HFFc6 (cell line): ENCODE measurements at places on chromosomes 2 and 18. TPM values are rescaled to one million over a fixed set of nuclear protein-coding genes. Genes with fewer than 3 reads are reported as not detected.

- DNase-seq, result no peak
- no peak overlapping the region for H3K4me3 ChIP-seq
- no peak overlapping the region for H3K27ac ChIP-seq
Observed at GRCh38 chr2:230127195-230127594, 58.5 kb upstream of the SLC16A14 start.

- DNase-seq, result no peak
- H3K4me1 ChIP-seq, result no peaks in the 10 kb centered on the region
- no peak overlapping the region for H3K4me3 ChIP-seq
- H3K27ac ChIP-seq, result no peak overlapping the region
- H3K36me3 ChIP-seq, result no peaks in the 10 kb centered on the region
- H3K27me3 ChIP-seq, result peaks cover 43% of the 10 kb centered on the region
Observed at GRCh38 chr2:238703436-238703835, 144.4 kb upstream of the TWIST2 start.

- no peak overlapping the region for H3K4me3 ChIP-seq
- DNase-seq, result no peak
- H3K27me3 ChIP-seq, result peaks cover 18% of the 10 kb centered on the region; the same call in 1 of the 2 replicates
- H3K27ac ChIP-seq, result no peak overlapping the region
Observed at GRCh38 chr18:7514796-7515440, 52.2 kb upstream of the PTPRM start.

GRCh38 chr2:197847651-197848401, 43.4 kb downstream of the PLCL1 start:
- no peaks in the 10 kb centered on the region for H3K36me3 ChIP-seq
- peaks cover 5% of the 10 kb centered on the region; the same call in 1 of the 2 replicates for H3K4me1 ChIP-seq
- H3K4me3 ChIP-seq, result no peak overlapping the region
- no peak overlapping the region for H3K27ac ChIP-seq

GRCh38 chr2:63003351-63003750, 47.3 kb upstream of the OTX1 start:
- H3K27ac ChIP-seq, result no peak overlapping the region
- H3K36me3 ChIP-seq, result peaks cover 19% of the 10 kb centered on the region
- H3K27me3 ChIP-seq, result 0 out of 2 replicates have a peak, but pooled peaks cover 2% of the 10 kb centered on the region
- no peak overlapping the region for H3K4me3 ChIP-seq

GRCh38 chr2:82275599-82275998, 1971.0 kb upstream of the LRRTM1 start:
- H3K4me3 ChIP-seq, result no peak overlapping the region
- DNase-seq, result no peak
- no peaks in the 10 kb centered on the region for H3K36me3 ChIP-seq
- no peak overlapping the region for H3K27ac ChIP-seq
- no peaks in the 10 kb centered on the region for H3K27me3 ChIP-seq
- H3K4me1 ChIP-seq, result no peaks in the 10 kb centered on the region

- H3K36me3 ChIP-seq, result peaks cover 7% of the 10 kb centered on the region
- H3K4me3 ChIP-seq, result no peak overlapping the region
- H3K27ac ChIP-seq, result peak overlapping the region; percentile 20; the same call in 1 of the 2 replicates
Observed at GRCh38 chr2:55364189-55365055, 55.2 kb downstream of the CCDC88A start.

- H3K27ac ChIP-seq, result peak overlapping the region; percentile 99
- H3K36me3 ChIP-seq, result peaks cover 48% of the 10 kb centered on the region
- peak overlapping the region; percentile 94 for H3K4me3 ChIP-seq
- H3K27me3 ChIP-seq, result peaks cover 28% of the 10 kb centered on the region
Observed at GRCh38 chr18:3454365-3455089, 4.6 kb downstream of the TGIF1 start.

- no peak for DNase-seq
- 0 out of 2 replicates have a peak, but pooled peaks cover 11% of the 10 kb centered on the region for H3K36me3 ChIP-seq
- H3K27ac ChIP-seq, result no peak overlapping the region
- H3K4me3 ChIP-seq, result no peak overlapping the region
- peaks cover 41% of the 10 kb centered on the region for H3K4me1 ChIP-seq
Observed at GRCh38 chr18:36633961-36634412, 194.8 kb downstream of the TPGS2 start.

DNA sequence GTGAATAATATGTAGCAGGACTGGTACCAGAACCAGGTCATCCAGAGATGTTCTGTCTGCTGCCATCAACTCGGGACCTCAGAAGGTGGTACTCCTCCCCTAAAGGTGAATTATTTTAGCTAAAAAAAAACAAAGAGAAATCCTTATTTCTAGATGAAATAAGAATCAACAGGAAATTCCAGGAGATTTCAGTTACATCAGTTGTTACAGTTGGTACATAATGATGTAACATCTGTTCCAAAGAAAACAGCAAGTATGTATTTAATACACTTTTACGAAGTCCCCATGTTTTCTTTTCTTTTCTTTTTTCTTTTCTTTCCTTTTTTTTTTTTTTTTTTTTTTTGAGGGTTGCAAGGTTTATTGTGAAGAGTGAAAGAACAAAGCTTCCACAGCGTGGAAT, 33.6 kb upstream of the CD28 start:
- no peaks in the 10 kb centered on the region; the same call in 1 of the 2 replicates for H3K27me3 ChIP-seq
- peaks cover 38% of the 10 kb centered on the region for H3K4me1 ChIP-seq
- no peak overlapping the region for H3K27ac ChIP-seq
- no peak for DNase-seq

DNA sequence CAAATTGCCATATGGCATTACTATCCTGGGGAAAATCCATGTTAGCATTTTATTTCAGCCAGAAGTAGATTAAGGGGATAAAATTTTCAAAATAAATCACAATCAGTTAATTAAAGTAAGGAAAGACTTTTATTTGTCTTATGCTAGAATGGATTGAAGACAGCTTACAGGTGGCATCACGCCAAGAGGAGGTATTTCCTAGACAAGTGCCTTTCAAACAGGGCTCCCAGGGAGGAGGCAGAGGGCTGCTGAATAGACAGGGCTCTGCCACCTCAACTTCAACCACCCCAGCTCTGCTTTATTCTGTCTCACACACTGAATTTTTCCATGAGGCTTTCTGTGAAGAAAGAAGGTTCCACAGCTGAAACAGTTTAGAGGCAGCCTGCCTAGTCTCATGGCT, 12.2 kb downstream of the CCDC68 start:
- DNase-seq, result no peak
- H3K27me3 ChIP-seq, result peaks cover 2% of the 10 kb centered on the region; the same call in 1 of the 2 replicates
- H3K4me1 ChIP-seq, result no peaks in the 10 kb centered on the region; the same call in 1 of the 2 replicates
- H3K27ac ChIP-seq, result no peak overlapping the region
- no peaks in the 10 kb centered on the region for H3K36me3 ChIP-seq

- no peak overlapping the region for H3K4me3 ChIP-seq
- H3K4me1 ChIP-seq, result no peaks in the 10 kb centered on the region
- peaks cover under 1% of the 10 kb centered on the region; the same call in 1 of the 2 replicates for H3K27me3 ChIP-seq
- no peaks in the 10 kb centered on the region; the same call in 1 of the 2 replicates for H3K36me3 ChIP-seq
- DNase-seq, result no peak
Observed at GRCh38 chr2:16216558-16216945, 276.2 kb downstream of the MYCN start.

DNA sequence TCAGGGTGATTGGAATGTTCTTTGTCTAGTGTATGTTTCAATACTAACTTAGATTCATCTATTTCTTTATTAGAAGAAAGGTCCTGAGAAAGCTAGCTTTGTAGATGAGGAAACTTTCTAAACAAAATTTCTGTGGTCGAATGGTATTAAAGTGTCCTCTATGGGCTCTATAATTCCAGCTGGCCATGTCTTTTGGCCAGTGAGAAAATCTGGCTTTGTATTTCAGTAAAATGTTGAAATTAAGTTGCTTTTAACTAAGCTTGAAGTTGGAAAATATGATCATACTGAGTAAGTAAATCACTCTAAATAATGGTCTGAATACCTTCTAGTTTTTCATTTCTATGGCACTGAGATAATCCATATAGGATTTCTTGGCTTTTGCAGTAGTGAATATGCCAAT, 148.8 kb downstream of the RDH14 start:
- H3K27me3 ChIP-seq, result no peaks in the 10 kb centered on the region
- no peaks in the 10 kb centered on the region for H3K36me3 ChIP-seq
- H3K4me3 ChIP-seq, result no peak overlapping the region

GRCh38 chr2:98654699-98655495, 46.5 kb downstream of the UNC50 start:
- no peak overlapping the region for H3K27ac ChIP-seq
- H3K36me3 ChIP-seq, result no peaks in the 10 kb centered on the region
- no peak overlapping the region for H3K4me3 ChIP-seq
- DNase-seq, result no peak

- peaks cover 7% of the 10 kb centered on the region for H3K27me3 ChIP-seq
- no peak overlapping the region for H3K4me3 ChIP-seq
- no peak overlapping the region for H3K27ac ChIP-seq
- no peaks in the 10 kb centered on the region for H3K36me3 ChIP-seq
Observed at GRCh38 chr2:71789556-71790204, 336.3 kb downstream of the DYSF start.

GRCh38 chr2:69986691-69987090, 25.3 kb upstream of the ASPRV1 start:
- no peaks in the 10 kb centered on the region; the same call in 1 of the 2 replicates for H3K27me3 ChIP-seq
- no peaks in the 10 kb centered on the region for H3K4me1 ChIP-seq
- no peak overlapping the region for H3K4me3 ChIP-seq
- H3K36me3 ChIP-seq, result no peaks in the 10 kb centered on the region
- H3K27ac ChIP-seq, result no peak overlapping the region

DNA sequence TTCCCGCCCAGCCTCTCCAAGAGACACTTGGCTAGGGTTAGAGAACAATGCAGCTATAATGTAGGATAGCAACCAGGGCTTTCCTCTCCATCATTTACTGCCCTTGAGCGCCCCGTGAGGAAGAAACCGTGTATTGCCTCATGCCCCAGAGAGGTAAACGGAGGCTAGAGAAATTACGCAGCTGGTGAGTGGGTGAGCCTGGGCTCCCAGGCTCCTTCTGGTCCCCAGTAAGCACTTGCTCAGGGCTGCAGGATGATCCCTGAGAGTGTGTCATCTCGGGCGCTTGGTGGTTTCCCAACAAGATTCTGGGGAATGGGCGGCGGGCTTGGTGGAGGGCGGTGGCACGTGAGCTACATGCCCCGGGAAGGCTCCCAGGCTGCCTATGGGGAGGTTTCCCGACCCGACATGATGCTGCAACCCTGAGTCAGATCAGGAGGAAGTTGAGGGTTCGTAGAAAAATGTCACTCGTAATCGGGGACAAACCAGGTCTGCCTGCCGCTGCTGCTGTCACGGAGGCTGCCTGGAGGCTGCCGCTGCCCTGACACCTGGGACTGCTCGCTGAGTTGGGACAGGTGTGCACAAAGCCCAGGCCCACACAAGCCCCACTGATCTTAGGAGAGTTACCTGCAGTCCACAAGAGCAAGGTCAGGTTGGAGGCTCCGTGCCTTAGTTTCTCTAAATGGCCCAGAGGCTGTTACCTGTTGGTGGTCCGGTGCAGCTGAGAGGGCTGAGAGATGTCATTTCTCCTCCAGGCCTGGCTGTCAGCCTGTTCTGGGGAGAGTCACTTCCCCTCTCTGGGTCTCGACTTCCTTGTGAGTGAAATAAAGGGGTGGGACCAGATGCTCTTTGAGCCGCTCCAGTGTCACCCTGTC, at the start of gene GPR55:
Gene GPR55 (minus strand): TSS at position 773 of the 872 bp plus-strand sequence. CDS start 14,280 bp downstream, outside the sequence.
- peaks cover 6% of the 10 kb centered on the region; the same call in 1 of the 2 replicates for H3K4me1 ChIP-seq
- H3K27ac ChIP-seq, result no peak within 1 kb of the TSS
- no peaks in the 10 kb centered on the region for H3K36me3 ChIP-seq

- H3K27ac ChIP-seq, result no peak overlapping the region
- peaks cover 5% of the 10 kb centered on the region for H3K27me3 ChIP-seq
- no peak overlapping the region for H3K4me3 ChIP-seq
- H3K36me3 ChIP-seq, result peaks cover 9% of the 10 kb centered on the region; the same call in 1 of the 2 replicates
- no peak for DNase-seq
Observed at GRCh38 chr2:85800586-85800985, 46.8 kb downstream of the ATOH8 start.

GRCh38 chr2:8496617-8497016, 185.2 kb upstream of the ID2 start:
- no peaks in the 10 kb centered on the region for H3K36me3 ChIP-seq
- no peaks in the 10 kb centered on the region for H3K4me1 ChIP-seq
- DNase-seq, result no peak

- H3K27me3 ChIP-seq, result peaks cover 7% of the 10 kb centered on the region
- no peak overlapping the region for H3K27ac ChIP-seq
- peaks cover 7% of the 10 kb centered on the region; the same call in 1 of the 2 replicates for H3K36me3 ChIP-seq
- no peak for DNase-seq
- H3K4me3 ChIP-seq, result no peak overlapping the region
Observed at GRCh38 chr2:25418944-25419677, 77.4 kb upstream of the DNMT3A start.

DNA sequence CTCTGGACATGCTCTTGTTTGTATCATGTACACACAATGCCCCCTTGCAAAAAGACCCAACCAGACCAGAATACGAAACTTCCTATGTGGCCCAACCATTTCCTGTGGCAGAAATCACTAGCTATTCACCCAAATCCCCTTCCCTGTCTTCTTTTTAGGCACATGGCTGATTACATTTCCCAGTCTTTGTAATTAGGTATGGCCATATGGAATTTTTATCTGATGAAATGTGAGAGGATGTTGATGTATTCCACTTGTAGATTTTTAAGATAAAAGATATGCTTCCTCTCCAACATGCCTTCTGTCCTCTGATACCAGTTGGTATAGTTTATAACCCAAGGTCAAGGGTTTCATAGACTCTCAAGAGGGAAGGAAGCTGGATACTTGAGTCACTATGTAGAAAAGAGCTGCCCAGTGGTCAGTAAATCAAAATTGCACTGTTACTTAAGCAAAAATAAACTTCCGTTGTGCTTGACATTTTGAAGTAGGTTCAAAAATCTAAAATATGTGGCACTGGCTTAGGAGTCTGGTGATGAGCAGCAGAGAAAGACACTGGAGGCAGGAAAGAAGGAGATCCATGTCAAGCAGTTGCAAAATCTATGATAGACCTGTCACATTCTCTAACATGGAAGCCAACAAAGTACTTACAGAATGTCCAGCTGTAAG, 297.4 kb downstream of the SMAD2 start:
- H3K36me3 ChIP-seq, result no peaks in the 10 kb centered on the region
- no peaks in the 10 kb centered on the region for H3K27me3 ChIP-seq
- no peaks in the 10 kb centered on the region for H3K4me1 ChIP-seq
- H3K4me3 ChIP-seq, result no peak overlapping the region
- H3K27ac ChIP-seq, result no peak overlapping the region

GRCh38 chr2:160293391-160294091, 93.5 kb upstream of the ITGB6 start:
- H3K4me3 ChIP-seq, result peak overlapping the region; percentile 81
- H3K36me3 ChIP-seq, result peaks cover 84% of the 10 kb centered on the region
- H3K27me3 ChIP-seq, result peaks cover 5% of the 10 kb centered on the region
- peak; percentile 96 for DNase-seq

DNA sequence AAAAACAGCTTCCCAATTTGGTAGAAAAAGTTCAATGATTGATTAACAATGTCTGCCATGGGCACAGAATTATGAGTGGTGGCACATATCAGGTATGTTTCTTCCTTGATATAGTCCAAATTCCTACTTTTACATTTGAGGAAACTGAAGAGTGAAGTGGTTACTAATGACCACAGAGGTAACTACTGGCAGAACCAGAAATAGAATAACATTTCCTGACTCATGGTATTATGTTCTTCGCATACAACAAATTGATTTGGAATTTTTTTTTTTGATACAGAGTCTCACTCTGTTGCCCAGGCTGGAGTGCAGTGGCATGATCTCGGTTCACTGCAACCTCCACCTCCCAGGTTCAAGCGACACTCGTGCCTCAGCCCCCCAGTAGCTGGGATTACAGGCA, 6.0 kb upstream of the NFE2L2 start:
- H3K36me3 ChIP-seq, result no peaks in the 10 kb centered on the region
- no peak overlapping the region for H3K4me3 ChIP-seq
- no peaks in the 10 kb centered on the region for H3K27me3 ChIP-seq
- peaks cover 48% of the 10 kb centered on the region for H3K4me1 ChIP-seq
- DNase-seq, result no peak

Gene PHOSPHO2
- total RNA-seq, result 1.9 and 2.5 TPM in 2 replicates

Gene WNT6
- not detected in 3 replicates for total RNA-seq

Gene NGEF
- total RNA-seq, result 0.18 and 0.20 TPM in 2 replicates

Gene KIF1A
- not detected in 3 replicates for total RNA-seq

Gene SLC9A4
- total RNA-seq, result not detected in 3 replicates

Gene MARCO
- not detected in 3 replicates for total RNA-seq

Gene HDHD2
- 20.4 to 26.8 TPM (median 23.6 TPM) in 3 replicates for total RNA-seq

Gene MAP4K3
- 30.2 and 42.4 TPM in 2 replicates for total RNA-seq
